Glutamatergic neuron (in vitro differentiated cells): ENCODE measurements at places on chromosomes 4 and X. TPM values are rescaled to one million over a fixed set of nuclear protein-coding genes. Genes with fewer than 3 reads are reported as not detected.

The GK gene
- 2.0 TPM for total RNA-seq

- H3K27me3 ChIP-seq, result peaks cover 41% of the 10 kb centered on the region
- no peak overlapping the region for H3K27ac ChIP-seq
- H3K36me3 ChIP-seq, result no peaks in the 10 kb centered on the region
- H3K4me3 ChIP-seq, result no peak overlapping the region
- DNase-seq, result no peak
- H3K4me1 ChIP-seq, result no peaks in the 10 kb centered on the region
These were observed 10.5 kb downstream of the NKX3-2 start for GRCh38 chr4:13533670-13534343.

The ANXA10 gene
- not detected for total RNA-seq

GRCh38 chrX:69257499-69258127, 92.4 kb upstream of the PJA1 start:
- DNase-seq, result no peak
- H3K27me3 ChIP-seq, result peaks cover 13% of the 10 kb centered on the region
- H3K4me3 ChIP-seq, result no peak overlapping the region
- peaks cover under 1% of the 10 kb centered on the region for H3K4me1 ChIP-seq
- no peaks in the 10 kb centered on the region for H3K36me3 ChIP-seq

GRCh38 chrX:113726898-113727297, 857.0 kb upstream of the HTR2C start:
- no peak for DNase-seq
- H3K4me1 ChIP-seq, result no peaks in the 10 kb centered on the region
- H3K4me3 ChIP-seq, result no peak overlapping the region
- H3K27ac ChIP-seq, result no peak overlapping the region

The GYG2 gene
- total RNA-seq, result 21.9 TPM

GRCh38 chr4:7029212-7029611, 14.0 kb upstream of the TADA2B start:
- H3K27me3 ChIP-seq, result peaks cover 3% of the 10 kb centered on the region
- no peak overlapping the region for H3K4me3 ChIP-seq
- DNase-seq, result no peak
- H3K36me3 ChIP-seq, result no peaks in the 10 kb centered on the region

The PAGE2B gene
- total RNA-seq, result not detected

GRCh38 chr4:112094330-112094729, 50.9 kb upstream of the FAM241A start:
- H3K4me3 ChIP-seq, result no peak overlapping the region
- H3K4me1 ChIP-seq, result no peaks in the 10 kb centered on the region
- H3K36me3 ChIP-seq, result no peaks in the 10 kb centered on the region
- no peaks in the 10 kb centered on the region for H3K27me3 ChIP-seq
- DNase-seq, result no peak

GRCh38 chr4:96524311-96524875, 684.5 kb downstream of the PDHA2 start:
- no peaks in the 10 kb centered on the region for H3K27me3 ChIP-seq
- H3K36me3 ChIP-seq, result no peaks in the 10 kb centered on the region
- H3K4me1 ChIP-seq, result no peaks in the 10 kb centered on the region
- H3K27ac ChIP-seq, result no peak overlapping the region
- DNase-seq, result no peak

The ZNF732 gene
- total RNA-seq, result 1.3 TPM

DNA sequence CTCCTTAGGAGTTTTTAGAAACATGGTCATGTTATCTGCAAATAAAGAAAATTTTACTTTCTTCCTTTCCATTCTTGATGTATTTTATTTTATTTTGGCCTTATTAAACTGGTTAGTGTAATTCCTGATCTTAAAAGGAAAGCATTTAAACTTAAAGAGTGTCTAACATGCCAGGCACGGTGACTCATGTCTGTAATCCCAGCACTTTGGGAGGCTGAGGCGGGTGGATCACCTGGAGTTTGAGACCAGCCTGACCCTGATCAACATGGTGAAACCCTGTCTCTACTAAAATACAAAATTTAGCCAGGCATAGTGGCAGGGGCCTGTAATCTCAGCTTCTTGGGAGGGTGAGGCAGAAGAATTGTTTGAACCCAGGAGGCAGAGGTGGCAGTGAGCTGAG, 281.3 kb downstream of the PTTG2 start:
- no peak overlapping the region for H3K4me3 ChIP-seq
- no peaks in the 10 kb centered on the region for H3K4me1 ChIP-seq
- H3K27ac ChIP-seq, result no peak overlapping the region
- peaks cover 2% of the 10 kb centered on the region for H3K36me3 ChIP-seq
- H3K27me3 ChIP-seq, result peaks cover 2% of the 10 kb centered on the region

DNA sequence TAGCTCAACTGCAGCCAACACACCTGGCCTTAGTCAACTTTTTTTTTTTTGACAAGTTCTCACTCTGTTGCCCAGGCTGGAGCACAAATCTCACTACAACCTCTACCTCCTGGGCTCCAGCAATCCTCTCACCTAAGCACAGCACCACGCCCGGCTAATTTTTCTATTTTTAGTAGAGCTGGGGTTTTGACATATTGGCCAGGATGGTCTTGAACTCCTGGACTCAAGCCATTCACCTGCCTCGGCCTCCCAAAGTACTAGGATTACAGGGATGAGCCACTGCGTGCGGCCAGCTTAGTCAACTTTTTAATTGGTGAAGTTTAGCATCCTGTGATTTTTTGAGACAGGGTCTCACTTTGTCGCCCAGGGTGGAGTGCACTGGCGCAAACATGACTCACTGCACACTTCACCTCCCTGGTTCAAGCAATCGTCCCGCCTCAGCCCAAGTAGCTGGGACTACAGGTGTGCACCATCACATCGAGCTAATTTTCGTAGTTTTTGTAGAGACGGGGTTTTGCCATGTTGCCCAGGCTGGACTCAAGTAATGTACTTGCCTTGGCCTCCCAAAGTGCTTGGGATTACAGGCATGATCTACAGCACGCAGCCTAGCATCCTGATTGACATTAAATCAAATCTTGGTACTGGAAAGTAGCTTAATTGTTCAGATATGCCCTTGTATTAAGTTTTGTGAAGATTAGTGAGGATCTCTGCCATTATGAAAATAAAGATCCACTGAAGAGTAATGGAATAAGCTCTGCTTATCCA, 8.3 kb downstream of the HNRNPDL start:
- H3K4me3 ChIP-seq, result no peak overlapping the region
- no peak overlapping the region for H3K27ac ChIP-seq
- H3K36me3 ChIP-seq, result no peaks in the 10 kb centered on the region
- H3K4me1 ChIP-seq, result peaks cover 10% of the 10 kb centered on the region

- H3K27me3 ChIP-seq, result peaks cover under 1% of the 10 kb centered on the region
- no peak for DNase-seq
- H3K36me3 ChIP-seq, result no peaks in the 10 kb centered on the region
These were observed 28.4 kb upstream of the WDR1 start for GRCh38 chr4:10144966-10145365.

DNA sequence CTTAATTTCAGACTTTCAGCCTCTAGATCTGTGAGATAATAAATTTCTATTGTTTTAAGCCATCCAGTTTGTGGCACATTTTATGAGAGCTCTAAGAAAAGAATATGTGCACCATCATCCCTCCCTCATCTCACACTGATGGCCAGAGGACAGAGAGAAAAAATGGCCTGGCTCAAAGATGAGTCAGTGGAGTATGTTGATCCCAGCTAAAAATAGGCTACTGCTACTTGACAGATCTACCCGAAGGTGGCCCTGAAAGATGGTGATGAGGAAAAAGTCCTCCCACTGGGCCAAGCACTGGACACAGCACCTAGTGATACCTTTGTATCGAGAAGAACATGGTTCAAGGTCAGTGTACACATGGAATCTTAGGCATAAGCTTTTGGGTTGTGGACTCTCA, 38.2 kb upstream of the DCTD start:
- H3K27ac ChIP-seq, result no peak overlapping the region
- H3K4me3 ChIP-seq, result no peak overlapping the region
- no peaks in the 10 kb centered on the region for H3K27me3 ChIP-seq

The GPR173 gene
- 85.3 TPM for total RNA-seq

DNA sequence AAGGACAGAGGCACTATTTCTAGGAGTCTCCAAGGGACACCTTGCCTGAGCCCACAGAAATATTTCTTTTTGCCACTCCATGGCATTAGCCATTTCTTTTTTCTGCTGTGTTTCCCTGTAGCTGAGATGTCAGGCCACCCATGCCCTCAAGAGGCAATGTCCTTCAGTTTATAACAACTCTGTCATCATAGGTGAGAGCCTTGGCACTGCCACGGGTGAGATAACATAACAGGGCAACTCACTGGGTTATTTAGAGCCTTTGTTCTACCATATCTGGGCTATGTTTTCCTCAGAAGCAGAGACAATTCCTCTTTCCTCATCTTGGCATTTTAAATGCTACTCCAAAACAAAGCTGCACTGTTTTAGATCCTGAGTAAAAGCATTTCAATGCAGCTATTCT, 99.9 kb upstream of the MAOA start:
- peaks cover 13% of the 10 kb centered on the region for H3K4me1 ChIP-seq
- no peak for DNase-seq
- no peaks in the 10 kb centered on the region for H3K36me3 ChIP-seq
- H3K4me3 ChIP-seq, result no peak overlapping the region
- H3K27ac ChIP-seq, result no peak overlapping the region

GRCh38 chr4:182684796-182685195, 232.4 kb downstream of the DCTD start:
- no peak for DNase-seq
- peaks cover 7% of the 10 kb centered on the region for H3K4me1 ChIP-seq
- H3K4me3 ChIP-seq, result no peak overlapping the region
- H3K27me3 ChIP-seq, result peaks cover 3% of the 10 kb centered on the region
- H3K27ac ChIP-seq, result no peak overlapping the region

GRCh38 chr4:74108457-74109115, 9.6 kb upstream of the CXCL2 start:
- DNase-seq, result no peak
- no peak overlapping the region for H3K4me3 ChIP-seq
- H3K4me1 ChIP-seq, result peaks cover 6% of the 10 kb centered on the region
- no peaks in the 10 kb centered on the region for H3K36me3 ChIP-seq
- no peak overlapping the region for H3K27ac ChIP-seq
- H3K27me3 ChIP-seq, result no peaks in the 10 kb centered on the region

The NXF2 gene
- total RNA-seq, result 1.4 TPM

The BST1 gene
- not detected for total RNA-seq

DNA sequence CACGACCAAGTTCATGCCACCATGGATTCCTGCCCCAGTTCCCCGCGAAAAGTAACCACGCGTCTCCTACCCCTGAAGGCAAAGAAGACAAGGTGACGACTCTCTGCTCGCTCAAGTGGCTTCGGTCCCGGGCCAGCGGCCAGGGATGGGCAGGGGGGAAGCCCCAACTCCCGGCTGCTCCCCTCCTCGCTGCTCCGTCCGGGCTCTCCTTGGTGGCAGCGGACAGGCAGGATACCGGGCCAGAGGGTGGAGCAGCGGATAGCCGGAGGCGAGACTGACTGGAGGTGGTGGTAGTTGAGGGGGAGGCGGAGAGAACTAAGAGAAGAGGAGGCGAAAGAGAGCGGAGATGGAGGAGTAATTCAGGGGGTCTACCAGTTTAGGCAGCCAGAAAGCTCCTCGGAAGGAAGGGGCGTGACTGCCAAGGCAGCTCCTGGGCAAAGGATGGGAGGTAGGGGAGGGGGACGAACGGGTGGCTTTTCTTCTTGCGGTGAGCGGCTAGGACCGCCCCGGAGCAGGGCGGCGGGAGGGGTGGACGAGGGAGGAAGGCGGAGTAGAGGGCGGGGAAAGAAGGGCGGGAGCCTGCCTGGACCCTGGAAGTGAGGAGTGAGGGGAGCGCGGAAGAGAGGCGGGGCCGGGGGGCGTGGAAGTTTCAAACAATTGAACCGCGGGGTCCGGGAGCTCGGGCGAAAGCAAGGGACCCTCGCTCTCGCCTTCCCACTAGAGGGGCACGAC, at the start of gene AMOT:
Gene AMOT (minus strand): TSS at position 450 of the 732 bp plus-strand sequence. CDS start 17,705 bp downstream, outside the sequence.
- peak within 1 kb of the TSS; percentile 95 for H3K4me3 ChIP-seq
- H3K4me1 ChIP-seq, result peaks cover 24% of the 10 kb centered on the region
- no peaks in the 10 kb centered on the region for H3K36me3 ChIP-seq
- H3K27ac ChIP-seq, result peak within 1 kb of the TSS; percentile 96

The TRIM61 gene
- 0.34 TPM for total RNA-seq

The SPIN2A gene
- total RNA-seq, result 1.5 TPM

The PORCN gene
- 18.6 TPM for total RNA-seq

The SLC10A6 gene
- total RNA-seq, result not detected

DNA sequence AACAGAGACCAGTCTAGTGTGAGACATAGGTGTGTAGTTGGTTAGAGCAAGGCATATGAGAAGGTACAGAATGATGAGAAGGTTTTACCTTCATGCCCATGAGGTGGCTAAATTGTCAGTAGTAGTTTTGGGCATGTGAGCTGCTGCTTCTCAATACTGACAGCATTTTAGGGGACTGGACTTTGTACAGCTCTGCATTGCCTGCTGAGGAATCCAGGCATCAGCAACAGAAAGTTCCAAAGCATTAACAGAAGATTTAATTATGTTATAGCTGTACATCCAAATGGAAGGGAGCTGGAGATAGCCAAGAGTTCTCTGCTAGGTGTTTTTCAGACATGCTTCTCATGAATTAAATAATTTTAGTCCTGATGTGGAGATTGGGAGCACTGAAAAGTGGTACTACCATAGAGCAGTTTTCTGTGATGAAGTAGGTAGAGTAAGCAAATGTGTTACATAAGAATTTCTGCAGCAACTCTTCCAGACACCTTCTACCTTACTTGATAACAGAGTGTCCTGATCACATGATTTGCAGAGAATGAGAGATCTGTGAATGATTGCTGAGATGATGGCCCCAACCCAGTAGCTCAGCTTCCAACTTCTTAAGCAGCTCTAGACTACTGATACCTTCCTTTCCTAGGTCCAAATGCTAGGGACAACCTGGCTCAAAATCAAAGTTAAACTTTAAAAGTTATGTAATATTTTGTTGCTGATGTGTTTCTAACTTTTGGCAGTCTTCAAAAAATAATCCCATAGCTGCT, 30.4 kb downstream of the FNIP2 start:
- no peaks in the 10 kb centered on the region for H3K36me3 ChIP-seq
- no peak overlapping the region for H3K27ac ChIP-seq
- peaks cover 14% of the 10 kb centered on the region for H3K4me1 ChIP-seq
- peaks cover 3% of the 10 kb centered on the region for H3K27me3 ChIP-seq

DNA sequence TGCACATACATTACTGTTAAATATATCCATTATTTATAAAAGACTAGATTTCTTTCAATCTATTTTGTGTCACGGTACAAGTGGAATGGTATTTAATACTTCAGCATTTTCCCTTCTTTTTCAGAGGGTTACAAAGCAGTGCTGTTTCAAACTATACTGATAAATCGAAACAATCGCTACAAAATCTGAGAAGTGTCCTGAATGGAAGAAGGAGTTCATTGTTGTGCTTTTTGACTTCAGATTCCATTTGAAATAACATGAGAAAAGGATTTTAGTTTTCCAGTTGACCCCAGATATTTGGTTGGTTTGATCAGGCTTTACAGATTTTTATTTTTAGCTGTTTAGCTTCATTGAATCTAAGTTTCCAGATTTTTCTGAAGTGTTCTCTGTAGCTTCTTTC, 292.1 kb upstream of the ANKRD50 start:
- H3K36me3 ChIP-seq, result peaks cover 4% of the 10 kb centered on the region
- no peaks in the 10 kb centered on the region for H3K27me3 ChIP-seq
- H3K4me1 ChIP-seq, result no peaks in the 10 kb centered on the region

GRCh38 chr4:76585272-76585671, 150.2 kb downstream of the SHROOM3 start:
- no peak overlapping the region for H3K27ac ChIP-seq
- DNase-seq, result no peak
- no peak overlapping the region for H3K4me3 ChIP-seq
- no peaks in the 10 kb centered on the region for H3K36me3 ChIP-seq

GRCh38 chrX:101117701-101118100, 19.7 kb downstream of the CENPI start:
- no peaks in the 10 kb centered on the region for H3K4me1 ChIP-seq
- H3K27me3 ChIP-seq, result no peaks in the 10 kb centered on the region
- H3K36me3 ChIP-seq, result no peaks in the 10 kb centered on the region

The CYTL1 gene
- not detected for total RNA-seq

- no peaks in the 10 kb centered on the region for H3K4me1 ChIP-seq
- no peak overlapping the region for H3K4me3 ChIP-seq
- DNase-seq, result peak; percentile 15
- H3K27ac ChIP-seq, result no peak overlapping the region
- H3K36me3 ChIP-seq, result no peaks in the 10 kb centered on the region
These were observed 62.5 kb downstream of the DCAF8L1 start for GRCh38 chrX:27918799-27919198.
